ENCODE measurements at places on chromosomes 1 and 21.
A peak's percentile ranks its signal among the peaks of the same experiment; 100 is the strongest.

GRCh38 chr1:211479624-211480023 lies 12.3 kb downstream of the RD3 start:
- DNase-seq = no peak

DNA sequence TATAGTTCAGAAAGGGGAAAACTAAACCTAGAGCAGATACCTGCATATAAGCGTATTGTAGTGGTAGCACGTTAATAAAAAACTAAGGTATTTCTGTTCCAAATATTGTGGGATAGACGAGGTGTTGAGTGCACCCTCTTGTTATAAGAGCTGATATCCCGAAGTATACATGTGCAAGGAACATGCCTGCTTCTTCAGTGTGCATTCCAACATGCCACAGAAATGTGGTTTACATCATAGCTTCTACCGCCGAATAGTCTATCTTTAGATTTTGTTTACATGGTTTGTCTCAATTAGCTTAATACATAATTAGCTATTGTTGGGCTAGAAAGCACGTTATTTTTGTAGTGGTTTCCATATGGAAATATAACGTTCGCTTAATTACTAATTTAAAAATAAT lies 2.2 kb downstream of the CHRM3 start:
- no peak for DNase-seq

GRCh38 chr1:112356765-112357164 lies 39.2 kb upstream of the CTTNBP2NL start:
- no peak for DNase-seq

- no peak for DNase-seq
Measured at GRCh38 chr1:203668401-203668800, 41.8 kb downstream of the ATP2B4 start.

DNA sequence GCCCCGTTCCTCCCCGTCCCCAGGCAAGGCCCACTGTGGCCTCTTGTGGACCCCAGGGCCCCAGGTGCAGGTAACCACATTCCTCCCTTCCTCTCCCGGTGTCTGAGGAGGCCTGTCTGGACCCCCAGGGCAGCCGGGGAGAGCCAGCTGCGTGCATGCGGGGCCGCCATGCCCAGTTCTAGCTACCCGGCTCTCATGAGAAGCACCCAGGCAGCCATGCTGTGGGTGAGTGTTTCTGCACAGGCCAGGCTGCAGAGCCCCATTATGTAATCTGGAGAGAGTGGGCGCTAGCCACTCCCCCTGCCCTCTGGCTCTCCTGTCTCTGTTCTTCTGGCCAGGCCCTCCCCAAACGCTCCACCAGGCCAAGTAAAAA lies 18.4 kb upstream of the PLEKHG5 start:
- DNase-seq = no peak

GRCh38 chr1:24388331-24388885 lies 25.2 kb downstream of the STPG1 start:
- DNase-seq = no peak

- no peak for DNase-seq
Measured at GRCh38 chr1:53893999-53894636, at the start of gene DIO1. Gene DIO1 (plus strand): TSS chr1:53894187. CDS start chr1:53894211, 24 bp downstream.

DNA sequence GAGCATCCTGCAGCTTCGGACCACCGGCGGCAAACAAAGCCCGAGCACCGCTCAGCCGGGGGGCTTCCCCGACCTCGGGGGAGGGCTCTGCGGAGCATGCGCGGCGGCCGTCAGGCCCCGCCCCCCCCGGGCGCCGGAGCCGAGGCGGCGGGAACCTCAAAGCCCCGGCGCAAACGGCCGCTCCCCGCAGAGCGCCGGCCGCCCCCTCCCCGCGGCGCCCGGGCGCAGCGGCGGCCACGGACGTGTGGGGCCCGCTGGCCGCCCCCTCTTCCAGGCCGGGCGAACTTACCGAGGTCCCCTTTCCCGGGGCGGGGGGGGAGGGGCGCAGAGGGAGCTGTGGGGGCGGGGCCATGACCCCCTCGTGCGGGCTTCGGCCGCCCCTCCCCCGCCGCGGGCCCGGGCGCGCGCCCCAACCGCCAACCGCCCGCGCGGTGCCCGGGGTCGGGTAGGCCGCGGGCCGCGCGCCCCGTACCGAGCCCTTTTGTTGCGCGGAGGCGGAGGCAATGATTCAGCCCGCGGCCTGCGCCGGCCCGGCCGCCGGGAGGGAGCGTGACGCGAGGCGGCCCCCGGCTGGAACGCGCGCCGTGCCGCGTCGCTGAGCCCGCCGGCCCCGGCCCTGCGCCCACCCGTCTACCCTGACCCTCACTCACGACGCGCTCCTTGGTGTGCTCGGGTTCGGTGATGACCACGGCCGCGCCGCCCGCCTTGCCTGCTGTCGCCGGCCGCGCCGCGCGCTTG lies 1.7 kb downstream of the RCC2 start:
- DNase-seq = peak; percentile 61

- DNase-seq = no peak
Measured at GRCh38 chr21:43985690-43986251, 26.3 kb upstream of the TRAPPC10 start.

GRCh38 chr1:88800382-88801051 lies 90.8 kb downstream of the GTF2B start:
- DNase-seq = no peak

DNA sequence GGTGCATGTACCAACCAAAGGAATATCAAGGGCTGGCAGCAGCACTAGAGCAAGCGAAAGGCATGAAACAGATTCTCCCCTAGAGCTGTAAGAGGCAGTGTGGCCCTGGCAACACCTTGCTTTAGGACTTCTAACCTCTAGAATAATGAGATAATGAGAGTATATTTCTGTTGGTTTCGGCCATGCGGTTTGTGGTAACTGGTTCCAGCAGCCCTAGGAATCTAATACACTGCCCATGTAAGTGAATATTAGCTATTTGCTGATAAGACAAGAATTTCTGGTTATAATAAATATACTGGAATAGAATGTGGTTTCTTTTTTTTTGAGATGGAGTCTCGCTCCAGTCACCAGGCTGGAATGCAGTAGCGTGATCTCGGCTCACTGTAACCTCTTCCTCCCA lies 199.4 kb downstream of the GABPA start:
- no peak for DNase-seq

GRCh38 chr1:37035796-37036666 lies 1.7 kb upstream of the GRIK3 start:
- no peak for DNase-seq

DNA sequence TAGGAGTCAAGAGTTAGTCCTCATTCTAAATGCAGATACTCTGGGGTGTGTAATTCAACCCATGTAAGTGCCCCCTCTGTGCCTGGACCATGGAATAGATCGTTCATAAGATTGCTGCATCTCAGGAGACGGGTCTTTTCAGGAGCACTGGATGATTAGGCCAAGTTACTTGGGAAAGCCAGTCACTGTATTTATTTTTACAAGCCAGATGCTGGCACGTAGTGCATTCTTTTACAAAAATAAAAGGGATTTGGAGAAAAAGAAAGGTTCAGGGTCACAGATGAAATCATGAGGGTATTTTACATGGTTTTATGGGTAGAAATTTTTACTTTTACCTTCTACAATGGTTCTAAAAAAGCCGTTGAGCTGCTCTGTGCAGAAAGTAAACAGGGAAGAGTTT lies 102.6 kb upstream of the UBE2U start:
- DNase-seq = no peak

- no peak for DNase-seq
Measured at GRCh38 chr1:84735483-84735882, 45.2 kb upstream of the SSX2IP start.

DNA sequence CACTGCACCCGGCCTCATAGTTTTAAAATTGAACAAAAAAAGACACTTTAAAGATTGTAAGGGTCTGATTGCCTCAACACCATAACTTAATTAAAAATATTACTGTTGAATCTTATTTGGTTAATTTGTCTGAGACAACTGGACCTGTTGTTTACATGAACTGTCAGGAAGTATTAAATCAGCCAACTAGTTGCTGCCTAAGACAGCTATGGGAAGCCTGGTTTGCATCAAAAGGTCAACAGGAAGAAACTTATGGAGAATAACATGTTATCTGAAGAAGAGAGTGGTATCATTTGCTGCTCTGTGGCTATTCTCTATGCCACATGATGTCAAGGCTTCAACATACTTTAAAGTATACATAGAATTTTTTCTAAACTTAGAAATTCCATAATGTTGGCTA lies 853.5 kb upstream of the ADAMTS5 start:
- no peak for DNase-seq

- DNase-seq = no peak
Measured at GRCh38 chr1:230861489-230861888, 6.8 kb downstream of the C1orf198 start.

- DNase-seq = no peak
Measured at GRCh38 chr1:236206548-236206947, 64.2 kb downstream of the GPR137B start.

DNA sequence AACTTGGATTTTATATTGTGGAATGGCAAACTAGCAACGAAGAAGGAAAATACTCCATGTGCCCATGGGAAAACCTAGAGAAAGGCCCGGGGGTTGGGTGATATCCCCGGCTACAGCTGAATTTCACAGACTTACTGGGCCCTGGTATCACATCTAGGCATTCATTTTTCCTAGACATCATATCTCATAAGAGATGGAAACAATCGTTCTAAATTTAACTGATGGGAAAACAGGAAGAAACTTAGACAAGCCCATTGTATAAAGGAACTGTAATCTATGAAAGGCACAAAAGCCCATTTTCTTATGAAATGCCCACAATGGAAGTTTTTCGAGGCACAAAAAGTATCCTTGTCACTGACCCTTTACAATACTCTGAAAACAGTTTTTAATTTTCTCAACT lies 407.9 kb upstream of the LYPLAL1 start:
- DNase-seq = no peak

- no peak for DNase-seq
Measured at GRCh38 chr1:31757204-31757679, 6.9 kb downstream of the ADGRB2 start.

GRCh38 chr21:16117851-16118590 lies 388.2 kb downstream of the USP25 start:
- no peak for DNase-seq

GRCh38 chr1:239536165-239536849 lies 149.9 kb downstream of the CHRM3 start:
- DNase-seq = no peak

GRCh38 chr1:41615981-41616380 lies 131.5 kb upstream of the EDN2 start:
- DNase-seq = no peak

GRCh38 chr21:25589887-25590286 lies 17.4 kb downstream of the MRPL39 start:
- no peak for DNase-seq

GRCh38 chr1:145995964-145996432 lies 381 bp downstream of the TXNIP start:
- no peak for DNase-seq

DNA sequence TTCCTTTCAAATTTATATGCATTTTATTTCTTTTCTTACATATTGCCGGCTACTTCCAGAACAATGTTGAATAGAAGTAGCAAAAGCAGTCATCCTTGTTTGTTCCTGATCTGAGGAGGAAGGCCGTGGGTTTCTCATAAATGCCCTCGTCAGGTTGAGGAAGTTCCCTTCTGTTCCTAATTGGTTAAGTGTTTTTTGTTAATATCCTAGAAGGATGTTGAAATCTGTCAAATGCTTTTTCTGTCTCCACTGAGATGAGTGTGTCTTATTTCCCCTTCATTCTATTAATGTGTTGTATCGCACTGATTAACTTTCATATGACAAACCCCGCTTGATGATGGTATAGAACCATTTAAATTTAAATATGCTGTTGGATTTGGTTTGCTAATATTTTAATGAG lies 15.4 kb downstream of the TTLL10 start:
- DNase-seq = no peak

DNA sequence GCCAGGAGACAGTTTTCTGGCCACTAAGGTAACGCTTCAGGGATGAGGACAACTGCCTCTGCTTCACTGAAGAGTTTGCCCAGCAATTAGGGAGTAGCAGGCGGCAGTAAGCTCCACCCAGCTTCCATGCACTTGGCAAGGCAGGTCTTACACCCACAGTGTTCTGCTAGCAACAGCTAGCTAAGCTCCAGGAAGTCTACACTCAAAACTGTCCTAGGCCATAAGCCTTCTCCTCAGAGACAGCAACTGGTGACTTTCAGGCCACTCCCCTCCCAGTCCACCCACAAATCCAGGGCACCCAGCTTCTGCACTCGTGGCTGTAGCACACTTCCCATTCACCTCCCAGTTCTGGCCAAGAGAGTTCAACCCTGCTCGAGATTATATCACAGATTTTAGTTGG lies 47.3 kb downstream of the KMO start:
- no peak for DNase-seq

DNA sequence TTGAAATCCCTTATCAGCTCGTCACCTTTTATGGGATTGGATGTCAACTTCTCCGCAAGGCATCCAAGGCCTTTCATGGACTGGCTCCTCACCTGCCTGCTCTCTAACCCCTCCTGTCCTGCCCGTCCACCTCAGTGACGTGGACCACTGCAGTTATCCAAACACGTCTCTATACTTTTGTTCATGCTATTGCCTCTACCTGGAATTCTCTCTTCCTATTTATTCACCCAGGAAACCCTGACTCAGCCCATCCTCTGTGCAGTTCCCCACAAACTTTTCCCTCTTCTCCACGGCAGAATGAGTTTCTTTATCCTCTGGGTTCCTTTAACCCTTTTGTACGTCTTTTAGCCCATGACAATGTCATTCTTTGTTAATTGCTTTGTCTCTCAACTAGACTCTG lies 5.1 kb upstream of the UTP25 start:
- no peak for DNase-seq

DNA sequence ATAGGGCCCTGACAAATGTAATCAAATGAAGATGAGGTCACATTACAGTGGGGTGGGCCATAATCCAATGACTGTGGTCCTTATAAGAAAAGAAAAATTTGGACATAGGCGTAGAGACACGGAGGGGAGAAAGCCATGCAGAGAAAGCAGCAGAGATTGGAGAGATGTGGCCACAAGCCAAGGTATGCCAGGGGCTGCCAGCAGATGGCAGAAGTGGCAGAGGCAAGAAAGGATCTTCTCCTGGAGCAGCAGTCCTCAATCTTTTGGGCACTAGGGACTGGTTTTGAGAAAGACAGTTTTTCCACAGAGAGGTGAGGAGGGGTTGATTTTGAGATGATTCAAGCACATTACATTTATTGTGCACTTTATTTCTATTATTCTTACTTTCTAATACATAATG lies 355.1 kb downstream of the NPHP4 start:
- peak; percentile 50 for DNase-seq

- DNase-seq = no peak
Measured at GRCh38 chr1:234699795-234700665, 90.1 kb upstream of the IRF2BP2 start.

DNA sequence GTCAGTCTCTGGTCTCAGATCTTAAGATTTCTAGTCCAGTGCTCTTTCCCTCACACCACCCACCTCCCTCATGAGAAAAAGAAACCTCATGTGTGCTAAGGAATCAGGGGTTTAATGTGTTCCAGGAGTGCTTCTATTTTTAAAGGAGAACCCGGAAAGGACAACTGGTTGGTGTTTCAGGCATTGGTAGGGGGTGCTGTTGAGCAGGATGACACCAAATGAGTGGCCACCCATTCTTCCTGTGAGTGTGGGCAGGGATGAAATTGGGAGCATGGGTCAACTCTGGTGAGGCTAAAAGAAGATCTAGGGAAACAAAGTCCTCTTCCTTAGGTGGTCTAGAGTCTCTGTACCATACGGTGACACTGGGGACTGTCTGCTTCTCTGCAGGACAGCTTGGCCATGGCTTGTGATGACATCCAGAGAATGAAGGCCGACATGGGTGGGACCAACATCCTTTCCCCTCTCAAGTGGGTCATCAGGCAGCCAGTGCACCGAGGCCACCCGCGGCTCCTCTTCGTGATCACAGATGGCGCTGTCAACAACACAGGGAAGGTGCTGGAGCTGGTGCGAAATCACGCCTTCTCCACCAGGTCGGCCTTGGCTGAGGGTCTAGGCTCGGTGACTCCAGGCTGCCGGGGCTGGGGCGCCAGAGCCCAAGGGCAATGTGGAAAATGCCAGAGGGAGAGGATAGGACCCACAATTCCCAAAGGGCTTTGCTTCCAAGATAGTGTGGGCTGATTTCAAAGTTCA lies 39.3 kb downstream of the VWA5B1 start:
- no peak for DNase-seq

Measured in NCI-H1105 treated with DMSO at 0.1 percent for 48 hours (cell line).